HCT116 (cell line): ENCODE measurements at places on chromosomes 3 and 15. TPM values are rescaled to one million over a fixed set of nuclear protein-coding genes. Genes with fewer than 3 reads are reported as not detected.

Gene ADPRH
- 1.5 TPM for total RNA-seq

Gene ANKRD34C
- not detected for total RNA-seq

Gene SUCNR1
- total RNA-seq: 0.17 TPM

Gene CLSTN2
- total RNA-seq: 0.02 TPM

Gene VEPH1
- total RNA-seq: 4.9 TPM

Gene PP2D1
- total RNA-seq: not detected

Gene EFCAB12
- 0.42 TPM for total RNA-seq

Gene RBP2
- not detected for total RNA-seq

Gene CYP8B1
- 0.12 TPM for total RNA-seq

Gene PGBD4
- total RNA-seq: 0.96 TPM

Gene IL16
- total RNA-seq: 0.81 TPM

Gene CDHR4
- not detected for total RNA-seq

Gene CSPG4
- 18.1 TPM for total RNA-seq

Gene P2RY1
- 1.7 TPM for total RNA-seq

Gene USP13
- total RNA-seq: 22.7 TPM

Gene RLBP1
- 0.12 TPM for total RNA-seq

Gene PPARG
- total RNA-seq: 71.6 TPM

Gene SPESP1
- not detected for total RNA-seq

Gene IQCF5
- not detected for total RNA-seq

Gene CCR5
- total RNA-seq: not detected

Gene KNL1
- 30.6 TPM for total RNA-seq

Gene KBTBD8
- total RNA-seq: 1.4 TPM

Gene MAGEF1
- total RNA-seq: 44.1 TPM

Gene CPN2
- not detected for total RNA-seq

Gene SAMD7
- total RNA-seq: not detected

Gene ABHD10
- total RNA-seq: 295 TPM

Gene FEZF2
- not detected for total RNA-seq

Gene CHL1
- total RNA-seq: not detected

Gene ITGA11
- not detected for total RNA-seq

Gene OCA2
- total RNA-seq: not detected

Gene CCDC9B
- 15.6 TPM for total RNA-seq

Gene GOLGA8A
- 37.2 TPM for total RNA-seq

Gene HHLA2
- total RNA-seq: not detected

Gene RTP1
- not detected for total RNA-seq

Gene TERB2
- total RNA-seq: not detected

Gene MAPKAPK3
- total RNA-seq: 87.3 TPM

Gene TGM5
- total RNA-seq: not detected

Gene DBR1
- 21.6 TPM for total RNA-seq

Gene CNTN4
- total RNA-seq: not detected

Gene ZNF385D
- total RNA-seq: not detected

Gene SKOR1
- total RNA-seq: 0.81 TPM

Gene GUCA1C
- total RNA-seq: not detected

Gene IL17RC
- total RNA-seq: 17.6 TPM

Gene CFAP100
- total RNA-seq: not detected

Gene CD276
- 75.4 TPM for total RNA-seq

Gene PLSCR2
- not detected for total RNA-seq

Gene AMT
- 4.8 TPM for total RNA-seq

Gene CEP19
- 2.7 TPM for total RNA-seq

Gene CFAP44
- total RNA-seq: 5.4 TPM

Gene PLA2G4E
- not detected for total RNA-seq
